ENCODE measurements at places on chromosomes 1 and 21.

- no peak for DNase-seq
Measured at GRCh38 chr1:207407655-207408260, 46.4 kb upstream of the CR2 start.

- DNase-seq = no peak
Measured at GRCh38 chr1:42552636-42553035, 89.5 kb downstream of the CCDC30 start.

- DNase-seq = no peak
Measured at GRCh38 chr1:60277269-60277668, 203.7 kb upstream of the C1orf87 start.

GRCh38 chr1:234986750-234987414 lies 141.8 kb downstream of the TOMM20 start:
- no peak for DNase-seq

- DNase-seq = no peak
Measured at GRCh38 chr1:2304921-2305681, 77.0 kb downstream of the SKI start.

DNA sequence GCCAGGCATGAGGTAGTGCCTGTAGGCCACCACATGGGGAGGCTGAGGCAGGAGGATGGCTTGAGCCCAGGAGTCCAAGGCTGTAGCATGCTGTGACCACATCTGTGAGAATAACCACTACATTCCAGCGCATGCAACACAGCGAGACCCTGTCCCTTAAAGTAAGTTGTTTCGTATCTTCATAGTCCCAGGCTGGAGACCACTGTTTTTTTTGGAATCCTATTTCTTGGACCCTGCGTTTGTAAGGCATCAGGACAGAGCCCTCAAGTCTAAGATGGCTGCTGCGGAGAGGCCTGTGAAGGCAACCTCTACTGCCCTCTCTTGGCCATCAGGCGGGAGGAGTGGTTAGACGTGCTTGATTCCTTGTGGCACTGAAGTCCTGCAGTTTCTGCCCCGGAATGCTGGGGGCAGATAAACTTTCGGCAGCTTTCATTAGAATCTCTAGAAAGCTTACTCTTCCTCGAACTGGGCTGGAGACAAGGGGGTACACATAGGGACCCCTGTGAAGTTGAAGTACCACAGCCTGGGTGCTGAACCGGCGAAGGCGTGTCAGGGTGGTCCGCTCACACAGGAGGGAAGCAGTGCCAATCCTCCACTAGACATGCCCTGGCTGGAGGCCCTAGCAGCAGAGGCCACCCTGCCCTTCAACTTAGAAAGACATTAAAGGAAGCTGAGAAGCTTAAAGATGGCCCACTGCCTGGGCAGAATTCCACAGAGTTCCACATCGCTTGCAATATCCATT lies 36.6 kb downstream of the RABIF start:
- no peak for DNase-seq

DNA sequence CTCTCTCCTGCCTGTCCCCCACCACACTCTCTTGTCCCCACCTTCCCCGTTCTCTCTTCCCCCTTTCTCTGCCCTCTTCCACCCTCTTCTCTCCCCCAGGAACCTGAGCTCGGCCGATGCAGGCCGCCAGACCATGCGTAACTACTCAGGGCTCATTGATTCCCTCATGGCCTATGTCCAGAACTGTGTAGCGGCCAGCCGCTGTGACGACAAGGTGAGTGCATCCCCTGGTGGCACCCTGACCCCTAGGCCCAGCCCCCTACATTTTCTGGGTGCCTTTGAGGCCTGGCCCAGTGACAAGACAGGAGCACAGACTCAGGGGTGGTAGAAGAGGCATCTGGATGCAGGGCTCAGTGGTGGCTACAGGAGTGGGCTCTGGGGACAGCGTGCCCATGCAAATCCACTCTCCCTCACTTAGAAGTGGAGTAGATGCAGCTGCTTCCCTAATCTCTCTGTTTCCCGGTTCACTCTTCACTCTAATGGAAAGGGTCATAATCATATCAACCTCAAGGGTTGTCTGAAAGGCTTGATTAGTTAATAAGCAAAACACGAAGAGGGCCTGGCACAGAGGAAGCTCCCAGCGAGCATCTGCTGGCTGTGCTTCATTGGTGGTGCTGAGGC lies 37.0 kb downstream of the PKP1 start:
- no peak for DNase-seq

- DNase-seq = no peak
Measured at GRCh38 chr1:214966346-214966745, 116.2 kb upstream of the KCNK2 start.

DNA sequence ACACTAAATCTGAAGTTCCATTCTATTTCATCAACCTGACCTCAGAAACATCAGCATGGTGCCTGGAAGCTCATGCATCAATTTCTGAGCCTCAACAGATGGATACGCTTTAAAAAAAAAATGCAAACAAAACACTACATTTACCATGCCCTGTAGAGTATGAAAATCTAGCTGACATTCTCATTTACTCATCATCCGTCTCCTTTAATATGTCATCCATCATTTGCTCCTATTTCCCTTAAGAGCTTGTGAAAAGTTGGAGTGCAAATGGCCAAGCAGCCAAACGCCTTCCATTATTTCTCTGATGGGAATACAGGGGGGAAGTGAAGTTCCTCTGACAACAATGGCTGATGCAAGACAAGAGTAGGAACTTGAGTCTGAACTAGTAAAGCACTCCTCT lies 295.0 kb downstream of the TGFB2 start:
- DNase-seq = no peak

- no peak for DNase-seq
Measured at GRCh38 chr1:220918285-220918951, 39.2 kb downstream of the HLX start.

- no peak for DNase-seq
Measured at GRCh38 chr21:35488946-35489345, 439.8 kb upstream of the RUNX1 start.

- no peak for DNase-seq
Measured at GRCh38 chr1:147452809-147453208, 88.5 kb upstream of the BCL9 start.

DNA sequence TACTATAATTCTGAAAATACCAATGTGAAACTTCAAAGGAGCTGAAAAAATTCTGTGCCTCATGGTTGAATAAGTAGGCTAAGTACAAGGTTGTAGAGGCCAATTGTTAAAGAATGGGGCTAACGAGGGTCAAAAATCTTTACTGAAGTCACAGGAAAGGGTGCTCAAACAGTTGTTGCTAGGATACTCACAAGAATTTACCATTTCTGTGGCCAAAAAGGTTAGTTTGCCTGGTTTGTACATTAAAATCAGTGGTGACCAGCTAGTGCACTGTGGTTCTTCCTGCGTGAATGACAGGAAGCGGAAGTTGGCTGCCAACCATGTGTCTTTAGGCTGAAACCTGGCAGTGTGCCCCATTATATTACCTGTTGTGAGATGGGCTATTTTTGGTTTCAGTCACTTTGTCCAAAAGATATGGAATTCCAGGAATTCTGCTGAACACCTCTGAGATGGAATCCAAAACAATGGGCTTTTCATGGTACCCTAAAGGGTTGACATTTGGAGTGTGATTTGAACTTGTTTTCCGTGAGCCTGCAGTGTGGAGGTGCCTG lies 13.5 kb downstream of the MAP3K21 start:
- DNase-seq = no peak

- DNase-seq = no peak
Measured at GRCh38 chr1:184160236-184160635, 108.7 kb downstream of the TSEN15 start.

DNA sequence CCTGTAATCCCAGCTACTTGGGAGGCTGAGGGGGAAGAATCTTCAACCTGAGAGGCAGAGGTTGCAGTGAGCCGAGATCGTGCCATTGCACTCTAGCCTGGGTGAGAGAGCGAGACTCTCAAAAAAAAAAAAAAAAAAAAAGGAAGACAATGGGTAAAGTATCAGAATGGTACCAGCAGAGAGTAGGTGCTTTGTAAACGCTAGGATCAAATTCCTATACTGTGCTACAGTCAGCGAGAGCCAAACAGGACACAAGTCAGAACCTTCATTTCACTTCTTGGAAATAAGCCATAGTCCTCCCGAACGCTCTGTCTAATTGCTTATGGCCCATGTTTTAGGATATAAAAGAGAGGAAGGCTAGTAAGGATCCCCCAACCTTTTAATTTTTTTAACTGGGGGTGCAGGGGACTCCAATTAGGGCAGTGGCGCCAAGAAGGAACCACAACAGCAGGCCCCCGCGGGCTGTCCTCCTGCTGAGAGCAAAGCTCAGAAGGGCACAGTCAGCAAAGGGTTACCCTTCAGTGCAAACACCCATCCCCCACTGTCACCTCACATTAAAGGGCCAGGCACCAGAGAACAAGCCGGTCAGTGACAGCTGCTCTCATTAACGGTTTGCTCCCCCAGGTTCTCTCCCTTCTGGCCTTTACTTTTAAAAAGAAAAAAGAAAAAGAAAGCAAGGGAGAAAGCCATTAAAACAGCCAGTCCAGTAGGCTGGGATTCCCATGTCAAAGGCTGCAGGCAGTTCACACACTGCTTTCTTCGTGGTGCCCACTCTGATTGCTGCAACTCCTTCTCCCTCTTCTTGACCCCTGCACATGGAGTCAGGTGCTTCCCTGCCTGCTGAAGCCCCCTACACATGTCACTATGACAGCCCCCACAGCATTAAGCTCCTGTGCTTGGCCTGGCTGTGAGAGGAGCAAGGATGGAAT lies 69.4 kb downstream of the PLPP3 start:
- no peak for DNase-seq

DNA sequence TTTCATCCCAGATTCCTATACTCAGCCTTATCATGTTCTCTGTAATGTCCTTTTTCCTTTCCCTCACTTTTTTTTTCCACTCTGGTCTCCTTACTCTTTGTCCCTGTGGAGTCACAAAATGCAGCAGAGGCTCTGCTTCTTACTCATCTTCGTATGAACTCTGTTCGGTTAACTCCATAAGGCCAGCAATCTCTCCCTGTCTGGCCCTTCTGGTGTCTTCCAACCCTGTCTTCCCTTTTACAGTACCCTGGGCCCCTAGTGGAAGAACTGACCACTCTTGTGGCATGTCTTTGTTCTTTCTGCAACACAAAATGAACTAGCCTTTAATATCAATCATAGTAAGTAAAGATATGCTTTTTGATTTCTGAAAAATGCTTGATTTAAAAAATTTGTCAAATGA lies 7.1 kb downstream of the CD101 start:
- DNase-seq = no peak

DNA sequence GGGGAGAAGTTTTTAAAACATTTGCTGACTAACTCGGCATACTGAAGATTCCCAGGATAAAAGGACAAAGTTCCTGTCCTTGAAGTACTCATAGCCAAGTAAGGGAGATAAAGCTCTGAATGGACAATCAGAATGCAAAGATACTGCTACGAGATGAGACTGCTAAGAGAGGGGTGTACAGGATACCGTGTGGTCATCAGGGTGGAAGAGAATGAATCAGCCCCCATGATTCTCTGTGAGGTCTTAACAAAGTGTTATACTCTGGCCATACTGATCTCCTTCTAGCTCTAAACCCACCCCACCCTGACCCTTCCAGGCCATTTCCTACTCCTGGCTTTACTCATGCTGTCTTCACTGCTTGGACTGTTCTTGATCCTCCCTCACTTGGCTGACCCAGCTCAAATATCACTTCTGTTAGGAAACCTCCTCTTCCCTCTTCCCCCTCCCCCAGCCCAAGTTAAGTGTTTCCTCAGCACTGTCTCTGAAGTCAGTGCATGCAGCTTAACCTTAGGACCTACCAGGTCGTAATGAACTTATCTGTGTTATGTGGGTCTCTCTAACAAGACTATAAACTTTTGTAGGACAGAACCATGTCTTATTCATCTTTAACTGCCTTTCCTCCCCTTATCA lies 15.8 kb upstream of the MAGOH start:
- no peak for DNase-seq

DNA sequence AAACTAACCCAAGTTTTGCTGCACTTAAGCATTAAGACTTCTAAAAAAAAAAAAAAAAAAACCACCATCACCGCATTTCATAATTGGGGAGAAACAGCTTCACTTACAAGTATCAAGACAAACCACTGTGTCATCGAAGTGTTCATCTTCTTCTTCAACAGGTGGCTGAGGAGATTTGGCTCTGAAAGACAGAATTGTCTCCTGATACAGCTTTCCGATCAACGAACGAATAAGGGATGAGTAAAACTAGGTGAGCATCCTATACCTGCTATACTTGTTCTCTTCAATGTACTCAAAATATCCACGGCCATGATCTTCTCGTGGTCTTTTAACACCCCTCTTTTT lies 2.0 kb downstream of the HNRNPU start:
- DNase-seq = peak; percentile 17

GRCh38 chr1:186375929-186376319 lies 286 bp downstream of the ODR4 start:
- no peak for DNase-seq

- no peak for DNase-seq
Measured at GRCh38 chr1:232577772-232578171, 52.2 kb downstream of the SIPA1L2 start.

DNA sequence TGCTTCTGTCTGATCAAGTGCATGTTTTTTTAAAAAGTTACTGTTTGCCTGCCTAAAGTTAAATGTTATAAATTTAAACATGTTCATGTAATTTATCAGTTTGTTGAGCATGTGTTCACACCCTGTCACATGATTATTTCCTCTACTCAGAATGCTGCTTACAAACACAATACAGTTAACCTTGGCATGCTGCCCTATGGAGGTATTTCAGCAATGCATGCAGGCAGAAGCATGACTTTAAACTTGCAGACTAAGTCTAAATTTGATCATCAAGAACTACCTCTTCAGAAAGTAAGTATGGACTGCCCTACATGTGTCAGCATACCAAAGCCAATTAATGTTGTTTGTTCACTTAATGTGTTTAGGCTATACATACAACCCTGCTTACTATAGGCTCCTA lies 161.6 kb downstream of the LRRC40 start:
- DNase-seq = no peak

GRCh38 chr1:200888349-200888838 lies 6.3 kb upstream of the INAVA start:
- DNase-seq = peak; percentile 81

- no peak for DNase-seq
Measured at GRCh38 chr1:228120857-228121489, 11.9 kb upstream of the MRPL55 start.

GRCh38 chr21:45632160-45632559 lies 11.4 kb upstream of the PCBP3 start:
- no peak for DNase-seq

GRCh38 chr21:17476006-17476405 lies 36.8 kb upstream of the CXADR start:
- DNase-seq = no peak

GRCh38 chr21:34668803-34669148 lies at the start of gene CLIC6:
CLIC6 (plus strand) TSS chr21:34668994; CDS start chr21:34669389, 395 bp downstream.
- no peak for DNase-seq

GRCh38 chr1:76013206-76013581 lies 61.4 kb upstream of the ST6GALNAC3 start:
- DNase-seq = no peak

Data from T-helper 1 cell (primary cell).